Cortex of kidney (tissue), 1 donor: ENCODE measurements at places on chromosomes 1 and 21.

GRCh38 chr1:164983023-164983650 is 373.4 kb downstream of the LMX1A start:
- no peak for DNase-seq

DNA sequence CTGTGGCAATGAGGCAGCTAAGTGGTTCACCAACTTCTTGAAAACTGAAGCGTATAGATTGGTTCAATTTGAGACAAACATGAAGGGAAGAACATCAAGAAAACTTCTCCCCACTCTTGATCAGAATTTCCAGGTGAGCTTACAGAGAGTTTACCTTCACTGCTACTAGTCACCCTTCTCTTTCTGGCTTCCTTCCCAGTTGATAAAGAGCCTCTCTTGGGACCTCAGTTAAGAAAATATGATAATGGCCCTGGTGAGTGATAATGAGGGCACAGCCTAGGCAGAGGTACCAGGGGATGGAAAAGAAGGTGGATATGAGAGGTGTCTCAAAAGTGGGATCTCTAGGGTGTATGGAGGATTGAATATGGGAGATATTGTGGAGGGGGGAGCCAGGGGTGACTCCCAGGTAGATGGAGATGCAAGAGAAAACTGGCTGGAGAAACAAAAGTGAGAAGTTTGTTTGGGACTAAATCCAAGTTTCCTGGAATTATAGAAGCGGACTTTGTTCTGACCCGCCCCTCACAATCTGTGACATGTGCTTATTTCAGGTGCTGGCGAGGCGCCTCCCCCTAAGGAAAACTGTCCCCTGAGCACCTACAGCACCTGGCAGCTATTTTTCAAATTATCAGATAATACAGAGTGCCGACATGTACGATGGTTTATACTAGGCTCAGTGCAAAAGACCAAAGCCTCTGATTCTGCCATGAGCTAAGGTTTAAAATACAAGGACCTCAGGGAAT is 13.7 kb downstream of the MTARC2 start:
- no peak for DNase-seq

DNA sequence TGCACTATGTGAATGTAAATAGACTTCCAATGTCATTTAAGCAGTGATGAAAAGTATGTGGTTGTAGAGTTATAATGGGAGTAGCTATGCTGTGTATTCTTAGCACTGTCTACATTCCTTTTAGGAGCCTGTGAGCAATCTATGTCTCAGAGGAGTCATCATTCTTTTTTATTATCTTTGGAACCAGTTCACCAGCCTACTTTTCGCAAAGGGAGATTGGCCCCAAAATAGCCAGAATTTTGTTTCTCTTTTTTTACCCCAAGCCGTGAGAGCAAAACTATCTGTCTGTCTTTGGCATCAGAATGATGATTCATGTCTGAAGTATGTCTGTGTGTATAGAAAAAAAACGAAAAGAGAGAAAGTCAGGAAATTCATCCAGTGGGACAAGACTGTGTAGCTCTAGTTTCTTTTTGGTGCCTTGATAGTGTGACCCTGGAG is 44.2 kb downstream of the OSBPL9 start:
- DNase-seq: no peak

DNA sequence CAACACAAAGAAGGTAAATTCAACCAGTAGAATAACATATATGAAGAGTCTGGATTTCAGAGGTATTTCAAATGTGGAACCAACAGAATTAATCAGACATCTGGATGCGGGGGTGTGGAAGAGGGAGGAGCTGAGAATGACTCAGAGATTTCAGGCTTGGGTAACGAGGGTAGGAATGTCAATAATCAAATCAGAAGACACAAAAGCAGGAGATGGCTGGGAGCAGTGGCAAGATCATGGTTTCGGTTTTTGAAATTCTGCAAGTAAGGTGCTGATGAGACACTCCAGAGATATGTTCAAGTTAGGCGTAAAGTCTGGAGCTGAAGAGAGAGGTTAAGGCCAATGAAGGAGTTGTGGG is 64.0 kb downstream of the PLPPR5 start:
- no peak for DNase-seq

GRCh38 chr1:161932668-161933067 is 91.0 kb downstream of the OLFML2B start:
- DNase-seq: no peak

DNA sequence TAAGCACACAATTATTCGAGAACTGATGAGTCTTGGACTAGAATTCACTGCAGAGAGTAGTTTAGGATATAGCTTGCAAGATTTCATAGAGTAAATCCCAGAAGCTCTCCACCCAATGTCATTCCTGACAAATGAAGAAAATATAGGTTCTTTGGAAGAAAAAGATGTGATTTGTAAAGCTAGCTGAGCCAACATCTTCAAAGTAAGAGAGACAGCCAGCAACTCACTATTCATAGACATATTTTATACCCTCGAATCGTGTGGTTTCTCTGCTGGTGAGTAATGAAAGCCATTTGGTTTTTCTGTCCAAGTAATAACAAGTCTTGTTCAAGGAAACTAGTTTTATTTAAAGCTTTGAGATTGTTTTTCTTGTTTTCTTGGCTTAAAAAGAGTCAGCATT is 165.7 kb upstream of the SYT6 start:
- no peak for DNase-seq

DNA sequence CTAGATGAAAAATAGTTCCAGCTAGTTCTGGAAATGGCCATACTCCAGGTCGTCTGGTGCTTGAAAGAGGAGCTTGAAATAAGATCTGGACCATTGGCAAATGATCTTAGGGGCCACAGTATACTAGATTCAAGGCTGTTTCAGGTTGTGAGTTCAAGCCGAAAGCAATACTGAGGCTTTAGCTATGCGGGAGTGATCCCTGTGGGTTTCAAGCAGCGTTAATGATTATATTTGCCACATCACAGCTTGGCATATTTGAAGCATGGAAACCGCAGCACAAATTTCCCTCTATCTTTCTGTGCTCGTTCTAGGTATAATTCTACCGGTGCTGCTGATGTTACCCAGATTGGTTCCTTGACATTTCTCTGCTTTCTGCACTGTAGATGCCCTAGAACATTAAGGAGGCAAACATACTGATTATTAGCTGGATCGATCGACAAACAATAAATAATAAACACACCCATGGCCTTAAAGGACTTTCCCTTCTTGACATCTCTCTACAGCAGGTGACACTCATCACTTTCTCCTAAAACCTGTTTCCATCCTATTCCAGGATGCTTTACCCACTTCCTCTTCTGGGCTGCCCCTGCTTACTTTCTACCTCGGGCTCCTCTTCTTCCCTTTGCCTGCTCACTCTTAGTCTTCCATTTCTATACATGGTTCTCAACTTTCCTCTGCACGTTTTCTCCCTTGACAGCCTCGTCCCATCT is 40.6 kb upstream of the LYST start:
- no peak for DNase-seq

DNA sequence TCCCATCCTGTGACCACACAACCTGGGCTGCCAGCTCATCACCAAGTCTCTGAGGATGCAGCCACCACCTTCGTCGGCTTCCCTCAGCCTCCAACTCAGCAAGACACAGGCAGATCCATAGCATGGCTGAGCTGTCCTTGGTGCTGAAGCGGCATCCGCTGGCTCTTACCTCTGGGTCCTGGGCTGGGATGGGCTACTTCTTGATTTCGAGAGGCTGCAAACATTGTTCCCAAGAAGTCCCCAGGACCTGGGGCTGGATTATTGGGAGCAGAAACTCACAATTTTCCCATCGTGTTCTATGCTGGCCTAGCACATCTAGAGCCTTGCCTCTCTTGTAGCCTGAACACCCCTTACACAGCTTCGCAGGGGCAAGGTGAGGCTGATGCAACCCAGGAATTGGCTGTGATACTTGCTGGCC is 24.9 kb upstream of the C1QA start:
- no peak for DNase-seq
